COR-L47 (cell line): ENCODE measurements at places on chromosomes 7 and 10.

DNA sequence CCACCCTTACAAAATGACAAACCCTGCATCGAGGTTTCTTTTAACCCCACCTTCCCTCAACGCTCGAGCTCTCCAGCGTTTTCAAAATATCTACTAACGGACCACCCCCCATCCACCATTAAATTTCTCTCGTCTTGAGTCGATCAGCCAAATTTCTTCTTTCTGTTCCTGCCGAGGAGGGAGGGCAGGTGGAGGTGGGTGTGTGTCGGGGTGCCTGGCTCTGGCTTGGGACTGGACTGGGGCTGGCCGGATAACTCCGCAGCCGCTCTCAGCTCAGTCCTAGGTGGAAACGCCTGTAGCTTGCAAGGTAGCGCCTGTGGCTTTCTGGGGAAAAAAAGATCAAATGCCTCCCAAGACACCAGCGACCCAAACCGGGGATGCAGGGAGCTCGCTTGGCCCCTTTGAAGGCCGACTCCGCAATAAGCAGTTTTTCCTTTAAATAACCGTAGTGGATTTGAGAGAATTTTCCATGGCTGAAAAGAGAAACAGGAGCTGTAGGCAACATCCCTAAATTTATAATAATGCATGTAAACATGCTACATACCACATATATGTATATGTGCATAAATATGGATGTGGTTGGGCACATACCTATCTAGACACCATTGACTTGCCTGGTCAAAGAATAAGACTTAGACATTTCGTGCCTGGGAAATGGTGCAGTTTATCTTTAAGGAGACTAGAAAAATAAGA is 1.9 kb upstream of the TMEM178B start:
- peak; percentile 24 for DNase-seq

- no peak for DNase-seq
These were observed 95.1 kb downstream of the NRBF2 start for GRCh38 chr10:63228237-63228636.

GRCh38 chr7:148722340-148723165 is 23.9 kb downstream of the CUL1 start:
- DNase-seq = peak; percentile 44

DNA sequence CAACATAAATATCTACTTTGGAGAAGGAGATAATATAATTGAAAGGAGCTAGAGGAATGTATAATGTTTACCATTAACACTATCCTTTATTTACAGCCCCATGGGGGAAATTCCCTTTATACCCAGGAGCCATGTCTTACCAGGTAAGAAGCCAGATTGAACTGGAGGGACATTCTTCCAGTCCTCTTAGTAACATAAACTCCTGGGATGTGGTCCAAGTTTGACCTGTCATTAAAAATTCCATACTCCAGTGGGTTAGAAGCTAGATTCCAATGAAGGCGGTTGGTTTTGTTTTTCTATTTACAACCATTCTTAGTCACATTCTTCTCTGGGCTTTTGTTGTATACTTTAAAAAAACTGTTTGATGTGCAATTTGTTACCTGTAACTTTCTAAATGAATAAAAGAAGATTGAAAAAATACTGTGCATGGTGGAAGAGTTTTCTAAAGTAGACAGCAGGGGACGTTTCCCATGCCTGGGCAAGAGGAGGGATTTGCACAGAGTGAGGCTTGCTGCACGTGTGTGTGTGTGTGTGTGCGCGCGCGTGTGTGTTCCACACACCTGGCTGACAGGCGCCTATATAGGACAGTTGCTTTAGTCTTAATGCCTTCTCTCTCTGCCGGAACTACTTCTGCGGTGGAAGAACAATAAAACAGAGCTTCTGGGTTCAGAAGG is 2.0 kb downstream of the PLCE1 start:
- DNase-seq = no peak

GRCh38 chr10:44975431-44976331 is 2.9 kb downstream of the DEPP1 start:
- DNase-seq = peak; percentile 55

GRCh38 chr7:155778349-155778748 is 33.9 kb downstream of the SHH start:
- DNase-seq = no peak

- peak; percentile 45 for DNase-seq
These were observed 169.1 kb upstream of the PPP1R3A start for GRCh38 chr7:114087653-114088469.

DNA sequence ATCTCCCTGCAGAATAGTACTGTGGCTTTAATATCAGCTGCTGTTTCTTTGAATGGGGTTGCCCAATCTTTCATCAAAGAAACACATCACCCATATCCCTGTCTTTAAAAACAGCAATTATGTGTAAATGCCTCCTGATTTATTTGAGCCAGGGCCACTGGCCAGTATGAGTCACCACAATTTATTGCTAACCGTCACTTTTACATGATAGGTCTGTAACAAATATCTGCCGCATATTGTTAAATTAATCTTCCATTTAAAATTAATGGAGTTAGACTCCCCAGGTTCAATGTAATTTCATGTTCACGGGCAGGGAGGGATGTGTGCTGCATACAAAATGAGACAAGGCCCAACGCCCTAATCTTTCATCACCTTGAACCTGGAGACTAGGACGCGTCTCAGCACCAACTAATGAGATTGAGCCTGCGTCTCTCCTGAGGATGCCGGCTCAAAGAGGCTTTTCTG is 673.4 kb downstream of the AUTS2 start:
- DNase-seq = peak; percentile 57

GRCh38 chr7:90512821-90513254 is 43.4 kb downstream of the PTTG1IP2 start:
- no peak for DNase-seq

DNA sequence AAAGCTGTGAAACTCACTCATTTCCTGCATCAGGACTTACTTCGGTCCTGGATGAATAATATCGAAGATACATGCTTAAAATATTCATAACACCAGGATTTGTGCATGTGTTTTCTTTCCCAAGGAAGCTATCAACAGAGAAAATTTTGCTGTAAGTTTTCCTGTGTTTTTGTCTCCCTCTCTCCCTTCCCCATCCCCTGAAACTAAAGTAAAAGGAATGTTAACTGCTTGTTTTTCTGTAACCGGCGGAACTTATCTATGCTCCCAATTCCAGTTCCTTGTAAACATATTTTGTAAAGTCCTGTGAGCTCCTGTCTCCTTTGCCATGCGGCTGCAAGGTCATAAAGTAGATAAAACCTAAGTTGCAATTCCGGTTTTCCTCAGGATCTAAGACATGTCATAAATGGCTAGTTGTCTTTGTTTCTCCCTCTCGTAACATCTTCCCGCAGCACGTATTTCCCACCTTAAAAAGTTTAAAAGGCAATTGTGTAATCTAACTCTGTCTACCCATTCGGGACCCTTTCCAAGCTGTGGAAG is 79.0 kb upstream of the POM121L12 start:
- DNase-seq = no peak

DNA sequence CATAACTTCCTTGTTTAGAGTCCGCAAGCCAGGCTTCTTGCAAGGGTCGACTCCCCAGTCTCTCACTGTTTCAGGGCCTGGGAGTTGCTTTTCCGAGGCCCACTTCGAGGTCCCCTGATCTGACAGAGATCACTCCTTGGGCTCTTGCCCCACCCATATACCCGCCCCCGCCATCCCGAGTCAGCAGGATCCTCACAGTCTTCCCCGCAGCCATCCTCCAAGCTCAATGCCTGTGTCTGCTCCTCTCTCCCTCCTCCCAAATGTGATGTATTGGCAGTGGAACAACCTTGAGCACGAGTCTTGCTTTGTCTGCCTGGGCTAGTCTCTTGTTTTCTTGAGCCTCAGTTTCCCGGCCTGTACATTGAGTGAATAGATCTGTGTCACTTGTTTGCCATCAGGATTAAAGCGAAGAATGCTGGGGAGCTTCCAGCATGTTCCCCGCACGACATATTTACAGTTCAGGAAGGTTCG is 2.4 kb upstream of the HMX2 start:
- no peak for DNase-seq

GRCh38 chr10:133117688-133118071 is 30.0 kb downstream of the ADGRA1 start:
- no peak for DNase-seq

GRCh38 chr7:113392421-113392820 is 274.1 kb upstream of the SMIM30 start:
- DNase-seq = no peak

- DNase-seq = no peak
These were observed 66.5 kb downstream of the VPS50 start for GRCh38 chr7:93298671-93299070.

- no peak for DNase-seq
These were observed 10.4 kb upstream of the AOAH start for GRCh38 chr7:36734731-36735130.

- DNase-seq = no peak
These were observed 162.6 kb downstream of the CELF2 start for GRCh38 chr10:11180228-11180627.

GRCh38 chr10:100184840-100185239 is 989 bp downstream of the ERLIN1 start:
- no peak for DNase-seq

DNA sequence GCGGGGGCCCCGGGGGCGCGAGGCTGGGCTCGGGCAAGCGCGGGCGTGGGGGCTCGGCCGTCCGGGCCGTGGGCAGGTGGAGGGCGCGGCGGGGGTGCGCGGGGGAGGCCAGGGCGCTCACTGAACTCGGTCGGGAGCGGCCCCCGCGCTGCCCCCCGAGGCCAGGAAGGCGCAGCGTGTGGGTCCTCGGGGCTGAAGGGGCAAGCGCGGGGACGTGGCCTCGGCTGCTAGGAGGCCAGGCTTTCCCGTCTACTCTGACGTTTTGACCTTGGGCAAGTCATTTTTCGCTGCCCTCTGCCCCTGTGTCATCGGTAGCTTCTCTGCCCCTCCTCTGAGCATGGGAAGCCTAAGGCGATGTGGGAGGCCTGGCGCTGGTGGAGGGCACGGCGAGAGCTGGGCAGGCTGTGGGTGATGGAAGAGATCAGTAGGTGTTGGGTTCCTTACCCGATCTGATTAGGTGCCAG is 441 bp downstream of the FBH1 start:
- DNase-seq = no peak

DNA sequence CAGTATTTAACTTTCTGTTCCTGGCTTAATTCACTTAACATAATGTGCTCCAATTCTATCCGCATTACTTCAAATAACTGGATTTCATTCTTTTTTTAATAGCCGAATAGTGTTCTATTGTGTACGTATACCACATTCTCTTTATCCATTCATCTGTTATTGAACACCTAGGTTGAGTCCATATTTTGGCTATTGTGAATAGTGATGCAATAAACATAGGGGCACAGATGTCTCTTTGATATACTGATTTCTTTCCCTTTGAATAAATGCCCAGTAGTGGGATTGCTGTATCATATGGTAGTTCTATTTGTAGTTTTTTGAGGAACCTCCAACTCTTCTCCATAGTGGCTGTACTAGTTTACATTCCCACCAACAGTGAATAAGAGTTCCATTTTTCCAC is 25.5 kb upstream of the TSPAN33 start:
- no peak for DNase-seq

- no peak for DNase-seq
These were observed 51.2 kb upstream of the CFAP46 start for GRCh38 chr10:132993271-132994184.

DNA sequence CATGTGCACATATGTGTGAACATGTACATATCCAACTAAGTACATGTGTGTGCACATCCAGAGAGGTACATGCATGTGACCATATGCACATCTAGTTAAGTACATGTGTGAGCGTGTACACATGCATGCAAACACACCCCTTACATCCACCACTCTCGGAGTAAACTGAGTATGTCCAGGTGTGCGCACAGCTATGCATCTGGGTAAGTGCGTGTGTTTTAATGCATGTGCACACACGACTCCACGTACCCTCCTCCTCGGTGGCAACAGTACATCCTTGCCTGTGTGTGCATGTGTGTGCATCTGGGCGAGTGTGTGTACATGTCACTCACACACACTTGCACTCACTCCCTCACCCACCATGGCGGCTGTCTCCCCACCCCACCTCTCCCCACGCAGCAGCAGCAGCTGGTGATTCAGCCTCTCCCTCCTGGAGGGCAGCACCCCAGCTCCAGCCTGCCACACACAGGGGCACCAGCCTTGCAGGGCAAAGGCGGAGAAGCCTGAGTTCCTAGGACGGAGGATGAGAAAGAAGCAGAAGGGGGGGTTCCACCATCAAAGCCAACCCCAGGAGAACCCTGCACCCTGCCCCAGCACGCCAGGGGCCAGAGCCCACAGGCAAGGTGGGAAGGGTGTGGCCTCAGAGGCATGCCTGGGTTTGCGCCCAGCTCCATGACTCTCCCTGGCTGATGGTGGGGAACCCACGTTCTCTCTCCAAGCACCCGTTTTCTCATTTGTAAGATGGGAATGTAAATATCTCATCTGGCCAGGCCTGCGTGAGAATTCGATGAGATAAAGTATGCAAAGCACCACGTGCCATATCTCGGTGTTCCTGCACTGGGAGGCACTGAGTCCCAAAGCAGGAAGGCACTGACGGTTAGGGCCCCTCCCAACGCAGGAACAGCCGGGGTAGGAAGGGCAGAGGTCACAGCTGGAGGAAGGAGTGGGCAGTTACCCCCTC is 27.7 kb upstream of the DNAAF5 start:
- no peak for DNase-seq

- DNase-seq = no peak
These were observed 70.7 kb downstream of the PRKAG2 start for GRCh38 chr7:151806204-151806603.

GRCh38 chr7:15559416-15559928 is 2.3 kb downstream of the AGMO start:
- DNase-seq = peak; percentile 4

GRCh38 chr10:27153845-27154193 is 365 bp downstream of the YME1L1 start:
- no peak for DNase-seq

- DNase-seq = peak; percentile 57
These were observed 132.7 kb downstream of the ELAPOR2 start for GRCh38 chr7:86926732-86927131.

DNA sequence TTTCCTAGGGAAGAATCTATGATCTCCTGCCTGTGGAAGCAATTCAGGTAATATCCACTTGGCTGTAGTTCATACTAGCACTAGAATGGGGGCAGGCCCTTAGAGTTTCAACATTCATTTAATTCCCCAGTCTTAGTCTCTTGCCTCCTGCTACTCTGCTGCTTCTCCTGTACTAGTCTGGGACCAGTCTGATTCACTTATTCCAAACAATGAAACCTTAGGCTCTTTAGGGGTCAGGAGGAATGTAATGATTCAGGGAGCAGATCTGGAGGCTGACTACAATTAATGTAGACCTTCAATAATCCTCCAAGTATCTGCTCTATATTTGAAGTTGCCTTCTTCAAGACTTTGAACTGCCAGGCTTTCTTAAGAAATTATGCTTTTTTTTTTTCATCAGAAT is 101.8 kb downstream of the GNAT3 start:
- DNase-seq = no peak

GRCh38 chr10:104907521-104907920 is 266.4 kb downstream of the SORCS3 start:
- DNase-seq = no peak

DNA sequence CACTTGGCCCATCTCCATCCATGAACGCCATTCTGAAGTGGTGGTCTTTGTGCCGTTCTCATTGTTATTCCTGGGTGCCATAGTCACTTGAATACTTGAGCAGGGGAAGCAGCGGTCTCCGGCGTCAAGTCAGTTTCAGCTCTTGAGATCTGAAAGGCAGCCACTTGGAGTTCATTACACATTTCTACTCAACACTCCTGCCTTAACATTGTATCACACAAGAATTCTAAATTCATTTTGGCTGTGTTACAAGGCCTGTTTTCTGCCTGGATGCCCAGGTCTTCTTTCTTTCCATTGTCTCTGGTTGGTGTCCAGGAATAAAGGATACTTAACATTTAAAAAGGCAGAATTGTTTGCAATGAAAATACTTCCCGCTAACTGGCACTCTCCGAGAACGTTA is 69.0 kb upstream of the RAB11FIP2 start:
- DNase-seq = no peak

GRCh38 chr10:49781247-49781646 is 19.1 kb upstream of the OGDHL start:
- no peak for DNase-seq
